Right ventricle myocardium inferior (tissue), 1 donor: ENCODE measurements at places on chromosomes 2 and 18.

GRCh38 chr2:238916875-238917590, 69.1 kb downstream of the TWIST2 start:
- peak; percentile 28 for DNase-seq

GRCh38 chr2:52970642-52971041, 797.0 kb upstream of the CHAC2 start:
- DNase-seq, result no peak

GRCh38 chr2:118800736-118801135, 46.7 kb downstream of the EN1 start:
- no peak for DNase-seq

- DNase-seq, result no peak
These were observed 786.8 kb downstream of the ERBB4 start for GRCh38 chr2:211751848-211752247.

GRCh38 chr2:8277921-8278571, 403.8 kb upstream of the ID2 start:
- no peak for DNase-seq

- DNase-seq, result no peak
These were observed 48.1 kb downstream of the TMEM185B start for GRCh38 chr2:120174963-120175581.

GRCh38 chr18:33840212-33840593, 262.2 kb downstream of the ASXL3 start:
- no peak for DNase-seq

- DNase-seq, result no peak
These were observed 573.2 kb downstream of the ZEB2 start for GRCh38 chr2:143946436-143947391.

GRCh38 chr2:130314377-130314776, 28.3 kb upstream of the IMP4 start:
- DNase-seq, result no peak

GRCh38 chr2:127580167-127581049, 44.9 kb downstream of the MYO7B start:
- DNase-seq, result no peak

DNA sequence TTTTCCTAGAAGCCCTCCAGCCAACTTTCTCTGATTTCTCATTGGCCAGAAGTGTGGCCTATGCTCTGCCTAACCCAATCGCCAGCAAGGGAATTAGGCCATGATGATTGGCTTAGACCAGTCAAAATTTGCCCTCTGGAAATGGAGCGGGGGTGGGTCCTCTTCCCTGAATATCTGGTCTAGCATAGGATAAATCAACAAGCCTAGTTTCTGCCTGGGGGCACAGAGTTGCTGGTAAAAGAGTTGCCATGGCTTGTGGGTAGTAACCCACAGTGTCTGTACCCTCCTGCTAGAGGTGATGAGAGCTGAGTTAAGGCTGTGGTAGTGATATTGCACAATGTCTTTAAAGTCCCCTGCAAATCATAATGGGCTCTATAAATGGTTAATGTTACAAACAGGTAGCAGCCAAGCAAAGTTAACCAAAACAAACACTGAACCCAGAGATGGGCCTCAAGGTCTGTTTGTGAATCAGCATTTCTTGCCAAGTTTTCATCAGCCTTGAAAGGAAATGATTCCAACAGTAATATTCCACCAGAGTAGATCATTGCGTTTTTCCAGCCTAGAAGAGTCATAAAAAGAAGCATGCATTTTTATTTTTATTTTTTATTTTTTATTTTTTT, 19.3 kb downstream of the GALM start:
- no peak for DNase-seq

GRCh38 chr2:191247381-191248057, 2.3 kb downstream of the MYO1B start:
- no peak for DNase-seq

DNA sequence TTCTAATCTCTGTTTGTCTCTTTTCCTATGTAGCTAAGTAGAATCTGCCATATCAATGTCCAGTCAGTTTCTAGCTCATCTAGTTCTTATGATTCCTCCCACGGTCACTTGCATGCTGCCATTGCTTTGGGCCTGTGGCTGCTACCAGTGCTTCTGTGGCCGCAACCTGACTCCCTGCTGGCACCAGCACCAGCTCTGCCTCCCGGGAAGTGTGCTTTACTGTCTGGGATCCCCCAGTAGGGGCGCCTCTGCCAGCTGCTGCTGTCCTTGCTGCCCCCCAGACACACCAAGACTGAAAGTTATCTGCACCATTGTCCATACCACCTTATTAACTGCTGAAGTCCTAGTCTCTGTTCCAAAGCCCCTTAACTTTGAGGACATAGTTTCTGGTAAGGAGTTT, 56.3 kb downstream of the RAPGEF4 start:
- DNase-seq, result no peak

GRCh38 chr18:29034113-29034856, 857.4 kb upstream of the CDH2 start:
- no peak for DNase-seq

DNA sequence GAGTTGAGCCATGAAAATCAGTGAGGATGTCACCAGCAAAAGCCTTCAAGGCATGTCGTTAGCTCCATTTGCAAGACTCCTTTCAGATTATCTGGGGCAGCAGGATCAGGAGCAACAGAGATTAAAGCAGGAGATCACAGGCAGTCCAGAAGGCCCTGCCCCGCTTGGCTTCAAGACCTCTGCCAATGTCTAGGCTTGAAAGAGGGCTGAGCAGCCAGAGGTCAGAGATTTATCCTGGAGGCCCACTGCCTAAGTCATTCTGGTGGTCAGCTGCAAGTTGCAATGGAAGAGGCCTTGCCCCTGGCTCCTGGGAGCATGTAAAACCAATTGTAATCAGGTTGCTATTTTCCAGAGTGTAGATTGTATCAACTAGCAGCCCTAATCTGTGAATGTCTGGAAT, 416.5 kb downstream of the BCL11A start:
- no peak for DNase-seq

- DNase-seq, result no peak
These were observed 171.0 kb downstream of the MIB1 start for GRCh38 chr18:21911551-21911950.

- DNase-seq, result no peak
These were observed 190.0 kb downstream of the ALPK2 start for GRCh38 chr18:58438958-58439300.

DNA sequence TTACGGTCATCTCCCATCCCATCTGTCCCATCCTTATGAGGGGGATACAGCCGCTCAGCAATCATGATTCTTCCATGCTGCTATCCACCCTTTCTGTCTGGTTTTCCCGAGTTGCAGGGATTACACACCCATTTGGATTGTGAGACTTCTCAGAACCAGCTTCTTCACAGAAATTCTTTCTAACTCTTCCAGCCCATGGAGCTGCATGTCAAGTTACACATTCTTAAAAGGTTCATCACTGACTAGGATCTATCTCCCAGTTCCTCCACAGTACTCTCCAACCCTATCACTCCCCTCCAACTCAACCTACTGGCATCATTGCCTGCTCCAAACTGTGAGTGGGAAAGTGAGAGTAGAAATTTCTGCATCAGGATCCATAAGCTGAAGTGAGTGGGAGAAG, 558.2 kb upstream of the TNP1 start:
- no peak for DNase-seq

- DNase-seq, result no peak
These were observed 49.6 kb upstream of the POU3F3 start for GRCh38 chr2:104804148-104804890.

DNA sequence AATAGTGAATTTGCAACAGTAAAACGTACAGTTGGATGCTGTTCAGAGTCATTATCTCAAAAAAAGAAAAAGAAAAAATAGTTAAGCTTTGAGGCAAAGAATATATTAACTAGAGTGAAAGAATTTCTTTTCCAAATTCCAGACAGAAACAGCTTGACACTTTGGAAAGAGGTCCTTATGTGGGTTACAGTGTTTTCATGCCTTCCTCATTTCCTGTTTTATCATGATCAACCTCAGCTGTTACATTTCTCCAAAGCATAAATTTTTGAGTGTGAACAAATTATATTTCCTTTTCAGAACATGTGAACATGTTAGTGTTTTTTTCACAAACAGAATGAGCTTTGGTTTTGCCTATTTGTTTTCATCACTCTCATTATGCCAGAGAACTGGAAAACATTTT, 13.6 kb downstream of the FRZB start:
- DNase-seq, result no peak

GRCh38 chr2:217623281-217623912, 379.4 kb downstream of the TNS1 start:
- no peak for DNase-seq

DNA sequence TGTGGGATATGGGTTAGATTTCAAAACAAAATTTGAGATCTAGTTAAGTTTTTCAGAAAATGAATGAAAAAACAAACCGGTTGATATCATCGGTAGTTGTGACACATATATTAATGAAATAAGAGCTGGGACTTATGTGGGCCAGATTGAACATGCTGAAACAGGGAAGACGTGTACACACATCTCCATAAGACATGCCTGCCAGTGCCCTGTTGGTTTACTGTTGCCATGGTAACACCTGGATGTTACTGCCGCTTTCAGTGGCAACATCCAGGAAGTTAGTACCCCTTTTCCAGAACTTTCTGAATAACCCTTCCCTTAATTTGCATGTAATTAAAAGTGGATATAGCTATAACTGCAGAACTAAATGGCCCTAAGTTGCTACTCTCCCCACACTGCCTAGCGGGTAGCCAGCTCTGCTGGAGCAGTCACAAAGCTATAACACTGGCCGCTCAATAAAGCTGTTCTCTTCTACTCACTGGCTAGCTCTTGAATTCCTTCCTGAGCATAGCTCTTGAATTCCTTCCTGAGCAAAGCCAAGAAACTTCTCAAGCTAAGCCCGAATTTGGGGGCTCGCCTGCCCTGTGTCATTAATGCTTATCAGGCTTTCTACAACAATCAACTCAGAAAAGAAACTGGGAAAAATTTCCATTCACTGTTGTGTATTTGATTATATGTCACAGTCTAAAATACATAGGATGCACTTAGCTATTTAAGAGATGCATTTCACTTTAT, 776.3 kb upstream of the CDH7 start:
- DNase-seq, result no peak

GRCh38 chr2:65397122-65397521, 35.3 kb downstream of the SPRED2 start:
- no peak for DNase-seq

DNA sequence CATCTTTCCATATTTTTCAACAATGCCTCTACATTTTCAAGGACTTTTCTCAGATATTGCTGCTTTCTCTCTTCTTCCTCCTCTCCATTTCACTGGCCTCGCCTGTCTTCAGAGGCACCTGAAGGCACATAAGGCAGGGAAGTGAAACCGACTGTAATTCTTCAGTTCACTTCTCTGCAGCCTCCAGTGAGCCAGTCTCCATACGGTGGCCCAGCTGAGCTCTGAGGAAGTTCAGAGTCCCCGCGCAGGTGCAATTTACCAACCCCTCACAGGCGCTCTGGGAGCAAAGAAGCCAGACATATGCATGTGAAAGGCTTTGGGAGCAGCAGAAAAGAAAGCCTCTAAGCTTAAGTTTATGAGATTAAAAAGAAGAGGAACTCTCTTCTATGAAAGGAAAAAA, 12.4 kb downstream of the KLHL14 start:
- no peak for DNase-seq

- no peak for DNase-seq
These were observed 521.2 kb upstream of the FANCL start for GRCh38 chr2:58762176-58762781.

- DNase-seq, result no peak
These were observed 293.9 kb upstream of the DCC start for GRCh38 chr18:52045946-52046675.
